Left colon (tissue), 2 donors: ENCODE measurements at places on chromosomes 3 and 15. TPM values are rescaled to one million over a fixed set of nuclear protein-coding genes. Genes with fewer than 3 reads are reported as not detected.

Gene SLC2A2
- not detected for total RNA-seq

Gene TMOD2
- 3.0 TPM for total RNA-seq

Gene NR1I2
- 90.8 TPM for total RNA-seq

DNA sequence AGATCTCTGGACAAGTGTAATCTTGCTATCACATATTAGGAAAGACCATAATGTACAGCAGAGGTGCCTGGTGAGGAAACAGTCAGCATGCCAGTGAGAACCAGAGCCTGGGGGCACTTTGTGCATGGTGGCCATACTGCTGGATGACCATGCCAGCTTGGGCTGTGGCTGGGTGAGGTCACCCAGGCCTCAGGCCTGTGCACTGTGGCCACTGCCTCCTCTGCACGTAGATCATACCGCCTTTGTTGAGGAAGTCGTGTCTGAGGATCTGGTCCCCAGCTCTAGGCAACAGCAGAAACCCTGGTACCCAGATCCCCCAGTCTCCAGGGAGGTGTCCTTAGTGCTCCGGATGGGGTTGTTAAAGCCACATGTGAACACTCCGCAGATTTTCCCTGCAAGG is 38.9 kb downstream of the ZNF710 start:
- DNase-seq, result no peak

DNA sequence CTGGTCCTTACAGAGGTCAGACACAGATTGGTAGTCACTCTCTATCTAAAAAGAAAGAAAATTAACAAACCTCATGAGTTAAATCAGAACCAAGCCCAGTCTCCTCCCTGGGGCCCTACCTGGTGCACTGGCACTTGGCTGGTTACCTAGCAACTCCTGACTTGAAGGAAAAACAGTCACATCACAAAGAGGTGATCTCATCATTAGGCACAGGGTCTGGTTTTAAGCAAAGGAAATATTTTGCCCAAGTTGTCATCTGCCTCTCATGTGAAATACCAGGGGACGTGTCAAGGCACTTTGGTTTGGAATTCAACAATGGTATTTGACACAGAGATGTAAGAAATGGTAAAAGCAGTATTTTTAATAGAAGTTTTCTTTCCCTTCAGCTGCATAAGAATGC is 47.7 kb upstream of the FMN1 start:
- no peak for DNase-seq

DNA sequence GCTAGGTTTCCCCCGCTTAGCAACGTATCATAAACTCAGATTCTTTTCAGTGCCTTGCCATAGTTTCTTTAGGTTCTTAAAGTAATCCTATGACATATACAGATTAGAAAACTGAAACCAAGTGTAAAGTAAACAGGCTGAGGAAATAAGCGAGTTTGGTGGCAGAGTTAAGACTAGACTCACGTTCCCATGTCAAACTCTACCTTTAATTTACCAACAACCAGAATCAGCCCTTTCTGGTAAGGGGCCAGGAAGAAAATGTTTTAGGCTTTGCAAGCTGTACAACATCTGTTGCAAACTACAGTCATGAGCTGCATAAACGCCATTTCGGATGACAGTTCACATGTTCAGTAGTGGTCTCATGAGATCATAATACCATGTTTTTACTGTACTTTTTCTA is 128.0 kb upstream of the PRICKLE2 start:
- DNase-seq, result no peak

DNA sequence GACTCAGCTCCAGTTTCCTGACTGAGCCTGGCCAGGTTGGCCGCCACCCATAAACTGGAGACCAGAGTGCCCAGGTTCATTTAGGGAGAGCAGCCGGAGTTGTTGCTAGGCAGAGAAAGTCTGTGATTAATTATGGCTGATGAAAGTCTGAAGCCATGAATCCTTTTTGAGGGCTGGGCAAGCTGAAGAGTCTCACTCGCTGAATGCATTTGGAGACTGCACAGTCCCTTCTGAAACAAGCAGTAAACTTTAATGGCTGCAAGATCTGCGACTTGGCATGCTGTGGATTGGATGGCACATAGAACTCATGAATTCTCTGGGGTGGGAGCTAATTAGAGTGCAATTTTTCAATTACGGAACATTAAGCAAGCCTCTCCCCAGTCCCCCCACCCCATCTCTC is 282.1 kb downstream of the RPLP1 start:
- DNase-seq, result no peak
